ENCODE measurements at places on chromosomes 7 and 10.

DNA sequence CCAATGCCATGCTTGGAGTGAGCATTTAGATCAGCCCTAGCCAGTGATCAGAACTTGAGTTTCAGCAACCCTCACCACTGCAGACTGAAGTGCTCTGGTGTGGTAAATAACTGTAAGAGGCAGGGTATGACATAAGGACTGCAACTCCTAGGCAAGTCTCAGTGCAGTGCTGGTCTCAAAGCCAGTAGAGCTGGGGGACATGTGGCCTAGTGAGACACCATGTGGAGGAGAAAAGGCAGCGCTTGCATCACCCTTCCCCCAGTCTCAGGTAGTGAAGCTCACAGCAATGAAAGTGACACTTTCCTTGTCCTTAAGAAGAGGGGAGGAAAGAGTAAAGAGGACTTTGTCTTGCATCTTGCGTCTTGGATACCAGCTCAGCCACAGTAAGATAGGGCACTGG is 386.8 kb upstream of the POT1 start:
- DNase-seq, result no peak

- no peak for DNase-seq
Measured at GRCh38 chr7:83204715-83205114, 42.0 kb upstream of the PCLO start.

DNA sequence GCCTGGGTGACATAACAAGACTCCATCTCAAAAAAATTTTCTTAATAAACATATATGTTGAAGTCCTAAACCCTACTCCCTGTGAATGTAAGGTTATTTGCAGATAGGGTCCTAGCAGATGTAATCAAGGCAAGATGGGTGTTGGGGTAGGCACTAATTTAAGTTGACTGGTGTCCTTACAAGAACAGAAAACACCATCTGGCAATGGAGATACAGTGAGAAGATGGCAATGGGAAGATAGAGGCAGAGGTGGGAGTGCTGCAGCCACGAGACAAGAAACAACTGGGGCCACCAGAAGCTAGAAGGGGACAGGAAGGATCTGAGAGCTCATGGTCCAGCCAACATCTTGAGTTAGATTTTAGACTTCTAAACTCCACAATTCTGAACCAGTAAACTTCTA is 606.4 kb downstream of the CNTNAP2 start:
- DNase-seq, result no peak

GRCh38 chr7:74040791-74041520 is 13.0 kb downstream of the ELN start:
- DNase-seq, result no peak

DNA sequence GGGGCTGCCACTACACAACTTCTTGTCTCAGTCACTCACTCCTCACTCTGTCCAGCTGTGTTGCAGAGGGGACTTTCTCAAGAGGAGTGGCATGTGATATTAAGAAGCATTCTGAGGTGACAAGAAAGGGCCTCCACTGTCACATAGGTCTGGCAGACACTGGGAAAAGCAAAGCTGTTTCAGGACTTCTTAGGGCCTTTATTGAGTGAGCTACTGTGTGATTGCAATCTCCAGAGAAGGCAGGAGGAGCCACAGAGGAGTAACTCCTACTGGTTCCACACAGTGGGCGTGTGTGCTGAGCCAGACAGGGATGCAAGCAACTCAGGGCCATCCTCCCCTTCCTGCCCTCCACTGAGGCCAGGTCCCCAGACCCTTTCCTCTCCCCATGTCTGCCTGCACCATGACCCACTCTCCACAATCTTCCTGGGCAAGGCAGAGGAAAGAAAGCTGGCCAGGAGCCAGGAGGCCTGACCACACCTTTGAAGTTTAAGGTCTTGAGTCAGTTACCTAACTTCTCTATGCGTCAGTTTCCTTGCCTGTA is 262.0 kb upstream of the ZMIZ1 start:
- DNase-seq, result no peak

GRCh38 chr7:47352394-47352968 is 229.4 kb downstream of the TNS3 start:
- DNase-seq, result no peak

DNA sequence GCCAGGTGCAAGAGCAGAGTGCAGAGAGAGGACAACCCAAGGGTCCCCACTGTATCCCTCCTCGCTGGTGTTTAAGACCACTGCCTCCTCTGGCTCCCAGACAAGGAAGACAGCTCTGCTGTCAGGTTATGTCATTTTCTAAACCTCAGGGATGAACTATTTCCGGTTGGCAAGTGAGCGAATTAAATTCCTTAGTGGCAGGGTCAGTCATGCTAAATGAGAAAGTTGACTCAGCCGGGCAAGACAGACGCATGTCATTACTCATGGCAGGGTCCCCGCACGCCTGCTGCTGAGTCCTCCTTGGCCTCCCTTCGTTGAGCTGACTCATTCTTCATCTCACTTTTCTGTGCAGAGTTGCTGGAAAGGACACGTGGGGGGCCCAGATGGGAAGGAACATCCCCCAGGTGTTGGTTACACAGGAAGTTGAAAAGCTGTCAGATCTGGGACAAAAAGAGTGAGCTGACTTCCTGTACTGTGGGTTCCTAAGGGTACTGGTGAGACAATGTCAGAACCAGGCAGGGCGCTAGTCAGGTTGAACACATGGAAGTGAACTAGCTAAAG is 47.1 kb upstream of the UCN3 start:
- DNase-seq, result no peak

DNA sequence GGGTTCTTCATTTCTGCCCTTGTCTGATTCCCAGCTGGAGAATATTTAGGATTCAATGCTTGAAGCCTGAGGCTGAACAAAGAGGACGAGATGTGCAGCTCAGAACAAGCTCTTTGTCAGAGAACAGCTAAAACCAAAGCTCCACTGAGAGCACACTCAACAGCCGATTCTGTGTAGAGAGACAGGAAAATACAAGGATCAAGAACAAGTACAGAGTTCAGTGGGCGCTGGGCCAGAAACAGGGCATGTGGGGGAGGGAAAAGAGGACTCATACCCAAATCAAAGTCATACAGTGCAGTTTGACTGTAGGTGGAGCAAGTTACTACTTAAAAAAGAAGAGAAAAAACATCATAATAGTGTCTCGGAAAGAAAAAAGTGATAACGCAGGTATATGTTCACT is at the start of gene AGMO:
AGMO (minus strand) TSS at position 181 of the 400 bp plus-strand sequence.
- no peak for DNase-seq

GRCh38 chr10:84424731-84425167 is 96.4 kb downstream of the CCSER2 start:
- DNase-seq, result no peak

- DNase-seq, result no peak
Measured at GRCh38 chr7:28272461-28272877, 91.9 kb upstream of the JAZF1 start.

GRCh38 chr7:153408360-153409335 is 643.5 kb upstream of the DPP6 start:
- no peak for DNase-seq

DNA sequence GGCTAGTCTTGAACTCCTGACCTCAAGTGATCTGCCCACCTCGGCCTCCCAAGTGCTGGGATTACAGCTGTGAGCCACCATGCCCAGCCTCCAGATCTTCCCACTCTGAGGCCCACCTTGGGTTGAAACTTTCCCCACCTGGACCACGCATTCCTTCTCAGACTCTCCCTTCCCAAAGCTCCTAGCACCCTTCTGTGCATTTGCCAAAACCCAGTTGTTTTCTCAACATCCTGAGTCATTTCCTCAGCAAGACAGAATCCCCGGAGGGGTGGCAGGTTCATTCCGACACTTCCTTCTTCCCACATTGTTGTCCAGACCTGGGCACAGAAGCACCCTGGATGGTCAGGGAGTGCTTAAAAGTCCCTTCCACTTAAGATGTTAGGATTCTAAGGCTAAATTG is 28.9 kb downstream of the BAG3 start:
- no peak for DNase-seq

DNA sequence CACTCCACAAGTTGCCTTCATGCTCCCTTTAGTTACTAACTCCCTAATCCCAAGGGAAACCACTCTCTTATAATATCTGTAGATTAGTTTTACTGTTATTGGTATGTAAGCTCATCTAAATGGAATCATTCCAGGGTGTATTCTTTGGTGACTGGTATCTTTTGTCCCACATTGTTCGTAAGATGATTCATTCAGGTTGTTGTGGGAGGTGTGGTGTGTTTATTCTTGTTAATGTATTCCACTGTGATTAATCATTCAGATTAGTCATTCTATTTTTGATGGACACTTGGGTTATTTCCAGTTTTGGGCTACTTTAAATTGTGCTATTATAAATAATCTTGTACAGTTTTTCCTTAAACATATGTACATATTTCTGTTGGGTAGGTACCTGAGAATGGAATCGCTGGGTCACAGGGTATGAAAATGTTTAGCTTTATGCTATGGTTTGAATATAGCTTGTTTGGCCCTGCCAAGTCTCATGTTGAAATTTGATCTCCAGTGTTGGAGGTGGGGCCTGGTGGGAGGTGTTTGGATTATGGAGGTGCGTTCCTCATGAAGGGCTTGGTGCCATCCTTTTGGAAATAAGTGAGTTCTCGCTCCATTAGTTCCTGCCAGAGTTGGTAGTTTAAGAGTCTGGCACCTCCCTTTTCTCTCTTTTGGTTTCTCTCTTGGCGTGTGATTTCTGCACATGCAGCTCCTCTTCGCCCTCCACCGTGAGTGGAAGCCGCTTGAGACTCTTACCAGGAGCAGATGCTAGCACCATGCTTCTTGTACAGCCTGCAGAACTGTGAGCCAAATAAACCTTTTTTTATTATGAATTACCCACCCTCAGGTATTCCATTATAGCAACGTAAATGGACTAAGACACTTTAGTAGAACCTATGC is 13.8 kb downstream of the BTRC start:
- DNase-seq, result no peak

GRCh38 chr10:49080071-49080470 is 35.3 kb downstream of the VSTM4 start:
- DNase-seq, result no peak
